EH (cell line): ENCODE measurements at places on chromosomes 11 and 22.

- no peak for DNase-seq
These were observed at the start of gene SERPING1 for GRCh38 chr11:57597461-57597915. SERPING1 (plus strand) TSS chr11:57597685; CDS start chr11:57598271, 586 bp downstream.

GRCh38 chr11:74755395-74755995 lies 6.8 kb downstream of the RNF169 start:
- DNase-seq: no peak

- DNase-seq: no peak
These were observed 25.3 kb downstream of the PRCP start for GRCh38 chr11:82874646-82875523.

GRCh38 chr11:23555085-23555484 lies 694.8 kb upstream of the CCDC179 start:
- DNase-seq: peak; percentile 82

DNA sequence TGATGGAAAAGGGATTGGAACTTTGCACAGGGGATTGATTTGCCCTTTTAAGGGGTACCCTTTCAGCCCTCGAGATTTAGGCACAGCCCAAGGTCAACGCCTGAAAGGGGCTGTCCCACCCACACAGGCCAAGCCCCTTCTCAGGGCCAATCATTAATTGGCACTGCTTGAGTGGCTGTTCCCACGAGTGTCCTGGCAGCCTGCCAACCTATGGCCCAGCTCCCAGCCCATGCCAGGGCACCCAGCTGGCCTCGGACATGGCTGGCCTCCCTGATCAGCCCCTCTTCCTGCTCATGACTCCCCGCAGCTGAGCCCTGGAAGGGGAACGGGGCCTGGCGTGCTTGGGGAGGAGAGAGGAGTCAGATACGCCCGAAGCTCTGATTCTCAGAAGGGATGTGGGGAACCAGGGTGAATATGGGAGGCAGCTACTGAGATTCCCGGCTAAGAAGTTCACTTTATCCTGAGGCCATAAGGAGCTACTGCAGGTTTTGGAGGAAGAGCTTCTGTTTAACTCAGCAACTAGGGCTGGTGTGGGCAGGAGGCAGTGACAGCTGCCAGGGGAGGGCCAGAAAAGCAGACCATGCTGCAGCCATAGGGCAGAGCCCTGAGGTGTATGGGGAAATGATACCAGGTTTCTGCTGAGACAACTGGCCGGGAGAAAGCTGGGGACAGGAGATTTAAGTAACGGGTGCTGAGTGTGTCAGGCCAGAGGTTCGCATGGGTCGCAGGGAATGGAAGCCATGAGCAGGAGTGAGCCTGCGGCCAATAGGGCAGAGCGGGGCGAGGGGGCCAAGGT lies 30.0 kb downstream of the WNT7B start:
- DNase-seq: no peak

DNA sequence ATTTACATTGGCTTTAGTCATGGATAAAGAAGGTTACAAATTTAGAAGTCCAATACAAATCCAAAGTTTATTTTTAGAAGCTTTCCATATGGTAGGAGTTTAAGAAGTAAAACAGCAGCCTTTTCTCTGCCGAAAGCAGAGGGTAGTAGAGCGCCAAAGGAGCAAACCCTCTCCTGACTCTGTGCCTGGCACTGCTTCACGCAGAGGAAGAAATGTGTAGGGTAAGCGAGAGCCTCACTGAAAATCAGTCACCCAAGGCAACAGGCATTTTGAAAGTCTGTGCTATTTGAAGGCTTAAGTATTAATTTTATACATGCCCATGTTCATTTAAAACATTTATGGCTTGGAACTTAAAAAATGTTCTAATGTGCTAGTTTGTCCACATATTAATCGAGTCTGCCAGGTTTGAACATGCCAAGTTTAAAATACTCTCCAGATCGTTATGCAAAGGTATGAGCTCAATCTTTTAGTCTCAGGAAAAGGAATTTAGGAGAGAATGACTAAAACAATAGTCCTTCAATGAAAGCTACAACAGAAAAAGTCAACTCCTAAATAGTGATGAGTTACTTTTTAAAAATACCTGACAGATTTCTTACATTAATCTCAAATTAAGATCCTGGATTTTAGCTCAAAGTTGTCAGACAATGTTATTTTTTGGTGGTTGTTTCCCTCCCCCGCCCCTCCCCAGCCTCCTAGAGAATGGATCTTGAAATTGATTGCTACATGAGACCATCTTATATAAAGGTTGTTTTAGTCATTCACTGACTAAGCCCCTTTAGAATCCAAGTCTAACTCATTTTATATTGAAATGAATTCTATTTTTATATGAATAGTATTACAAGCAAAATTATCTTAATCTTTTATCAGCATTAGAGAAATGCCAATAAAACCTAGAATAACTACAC lies 38.7 kb downstream of the MRTFA start:
- DNase-seq: peak; percentile 70

GRCh38 chr22:32850591-32851517 lies 49.3 kb downstream of the TIMP3 start:
- no peak for DNase-seq

DNA sequence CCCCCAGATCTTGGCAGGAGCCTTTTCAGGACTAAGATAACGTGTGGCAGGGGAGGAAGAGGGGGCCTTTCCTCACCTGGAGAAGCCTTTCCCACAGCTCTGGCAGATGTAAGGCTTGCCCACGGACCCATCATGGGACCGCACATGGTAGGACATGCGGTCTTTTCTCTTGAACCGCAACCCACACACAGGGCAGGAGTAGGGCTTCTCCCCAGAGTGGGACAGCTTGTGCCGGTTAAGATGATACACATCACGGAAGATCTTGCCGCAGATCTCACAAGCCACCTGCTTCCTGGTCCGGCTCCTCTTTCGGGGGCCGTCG lies 1.9 kb downstream of the PATZ1 start:
- DNase-seq: no peak

GRCh38 chr11:43577566-43578264 lies 102.8 kb upstream of the HSD17B12 start:
- DNase-seq: no peak

DNA sequence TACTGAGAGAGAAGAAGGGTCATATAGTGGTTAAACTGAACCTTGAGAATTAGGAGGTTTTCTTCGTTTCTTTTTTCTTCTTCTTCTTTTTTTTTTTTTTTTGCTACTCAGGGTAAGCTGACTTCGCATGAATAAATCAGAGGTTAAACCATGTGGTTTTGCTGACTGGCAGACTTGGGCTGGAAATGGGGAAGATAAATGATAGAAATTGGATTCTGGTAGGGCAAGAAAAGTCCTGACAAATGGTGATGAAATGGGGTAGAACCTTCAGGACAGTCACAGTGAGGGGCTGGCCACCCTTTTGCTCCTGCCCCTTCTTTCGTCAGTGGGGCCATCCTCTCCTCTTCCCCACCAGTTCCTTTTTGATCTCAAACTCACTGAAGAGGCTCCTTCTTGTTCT lies 1.6 kb upstream of the SWAP70 start:
- DNase-seq: no peak

DNA sequence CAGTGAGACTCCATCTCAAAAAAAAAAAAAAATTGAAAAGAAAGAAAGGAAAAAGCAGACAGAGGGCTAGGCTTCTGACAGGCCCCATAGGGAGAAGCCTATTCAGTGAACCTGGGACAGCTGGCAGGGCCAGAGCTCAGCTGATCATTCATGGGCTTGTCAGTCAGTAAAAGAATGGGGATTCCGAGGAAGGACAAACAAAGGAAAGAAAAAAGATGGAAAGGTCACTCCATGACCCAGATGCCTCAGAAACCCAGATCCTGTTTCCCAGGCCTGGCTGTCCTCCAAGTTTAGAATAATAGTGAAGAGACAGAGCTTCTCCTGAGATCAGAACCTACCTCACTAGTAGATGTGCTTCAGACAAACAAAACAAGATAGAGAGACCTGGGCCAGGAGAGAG lies 34.3 kb upstream of the ASPHD2 start:
- DNase-seq: no peak

DNA sequence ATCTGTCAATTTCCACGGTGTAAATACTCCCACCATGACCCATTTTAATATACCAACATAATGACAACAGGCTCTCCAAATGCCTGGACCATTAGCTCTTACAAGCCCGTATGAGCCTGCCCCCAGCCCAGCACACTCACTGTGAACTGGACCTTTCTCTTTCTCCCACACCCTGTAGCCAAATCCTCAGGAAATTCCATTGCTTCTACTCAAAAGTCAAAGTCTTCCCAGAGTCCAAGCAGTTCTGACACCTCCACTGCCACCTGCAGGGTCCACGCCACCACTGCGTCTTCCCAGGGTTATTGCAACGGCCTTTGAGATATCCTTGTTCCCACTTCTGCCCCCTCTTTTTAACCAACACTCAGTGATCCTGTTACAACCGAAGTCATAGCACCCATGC lies 110.1 kb upstream of the ASPHD2 start:
- peak; percentile 87 for DNase-seq

DNA sequence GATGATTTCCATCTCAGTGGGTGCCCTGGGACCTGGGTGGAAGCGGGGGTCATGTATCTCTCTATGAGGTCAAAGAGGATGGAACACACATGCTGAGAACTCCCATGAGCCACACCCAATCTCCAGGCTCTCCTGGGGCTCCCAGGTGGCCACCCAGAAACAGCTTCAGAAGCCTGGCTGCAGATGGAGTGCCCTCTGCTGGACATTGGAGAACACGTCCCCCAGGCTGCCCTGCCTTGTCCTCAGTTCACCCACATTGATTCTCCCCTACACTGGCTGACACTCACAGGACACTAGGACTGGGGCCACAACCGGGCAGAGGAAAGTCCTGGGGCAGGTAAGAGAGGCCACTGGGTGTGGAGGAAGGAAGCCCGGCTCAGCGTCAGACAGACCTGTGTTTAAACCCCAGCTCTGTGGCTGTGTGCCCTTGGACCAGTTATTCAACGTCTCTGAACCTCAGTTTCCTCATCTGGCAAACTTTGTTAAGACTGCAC lies 4.5 kb upstream of the NOL12 start:
- peak; percentile 84 for DNase-seq

DNA sequence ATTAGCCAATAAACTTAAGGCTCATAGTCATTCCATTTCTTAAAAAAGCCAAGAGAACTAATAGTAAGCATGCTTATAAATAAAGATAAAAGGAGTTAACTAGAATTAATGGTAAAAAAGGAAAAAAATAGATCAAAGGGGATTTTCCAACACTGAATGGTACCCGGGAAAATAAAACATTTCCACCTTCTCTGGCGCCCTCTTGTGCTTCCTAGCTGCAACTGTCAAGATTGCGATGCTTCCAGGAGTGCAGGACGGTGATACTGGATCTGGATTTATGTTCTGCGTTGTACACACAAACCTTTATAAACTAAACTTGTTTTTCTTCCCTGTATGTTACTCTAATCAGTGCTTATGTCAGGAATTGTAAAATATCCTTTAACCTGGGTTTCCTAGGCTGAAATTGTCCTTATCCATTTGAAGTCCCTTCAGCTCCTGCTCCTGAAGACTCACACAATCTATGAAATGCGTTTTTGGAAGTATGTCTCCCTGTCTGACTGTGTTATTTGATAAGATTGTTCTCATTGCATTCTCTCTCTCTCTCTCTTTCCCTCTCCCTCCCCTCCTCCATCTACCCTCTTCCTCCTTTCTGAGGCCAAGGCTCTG lies 9.6 kb upstream of the HTATIP2 start:
- DNase-seq: peak; percentile 52

- DNase-seq: no peak
These were observed 37.6 kb downstream of the CTTN start for GRCh38 chr11:70435765-70436500.

- no peak for DNase-seq
These were observed 19.0 kb downstream of the USP35 start for GRCh38 chr11:78207532-78208256.

GRCh38 chr11:6655790-6656583 lies at the start of gene DCHS1:
DCHS1 (minus strand) TSS chr11:6655809; CDS start chr11:6641613, 14,196 bp downstream.
- peak; percentile 34 for DNase-seq

DNA sequence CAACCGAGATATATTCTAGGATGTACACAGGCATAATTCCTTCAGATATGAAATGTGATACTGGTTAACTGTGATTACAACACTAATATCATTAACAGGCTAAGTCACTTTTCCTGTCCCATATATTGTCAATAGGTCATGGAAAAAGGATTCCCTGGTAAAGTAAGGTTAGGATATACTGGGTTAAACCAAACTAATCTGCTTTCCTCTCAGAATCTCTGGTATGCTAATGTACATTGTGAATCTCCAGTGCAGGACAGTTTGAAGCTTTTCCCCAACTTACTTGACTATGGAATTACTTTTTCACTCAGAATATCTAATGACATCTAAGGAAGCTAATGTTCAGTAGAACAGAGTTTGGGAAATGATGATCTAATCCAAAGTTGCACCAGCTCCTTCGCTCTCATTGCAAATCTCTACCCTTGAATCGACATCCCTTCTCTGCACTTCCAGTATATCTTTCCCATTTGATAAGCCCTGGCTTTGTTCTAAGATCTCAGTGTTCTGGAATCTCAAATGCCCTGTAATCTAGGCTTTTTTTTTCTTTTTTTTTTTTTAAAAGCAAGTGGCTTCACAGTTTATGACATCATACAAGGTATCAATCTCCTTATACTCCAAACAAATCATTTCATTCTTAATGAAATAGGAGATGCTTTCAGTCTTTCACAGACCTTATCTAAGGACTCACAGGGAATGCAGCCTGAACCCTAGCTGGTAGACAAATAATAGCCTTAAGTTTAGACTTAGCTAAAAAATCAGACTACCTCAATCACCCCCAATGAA lies 43.8 kb downstream of the COPB1 start:
- no peak for DNase-seq

DNA sequence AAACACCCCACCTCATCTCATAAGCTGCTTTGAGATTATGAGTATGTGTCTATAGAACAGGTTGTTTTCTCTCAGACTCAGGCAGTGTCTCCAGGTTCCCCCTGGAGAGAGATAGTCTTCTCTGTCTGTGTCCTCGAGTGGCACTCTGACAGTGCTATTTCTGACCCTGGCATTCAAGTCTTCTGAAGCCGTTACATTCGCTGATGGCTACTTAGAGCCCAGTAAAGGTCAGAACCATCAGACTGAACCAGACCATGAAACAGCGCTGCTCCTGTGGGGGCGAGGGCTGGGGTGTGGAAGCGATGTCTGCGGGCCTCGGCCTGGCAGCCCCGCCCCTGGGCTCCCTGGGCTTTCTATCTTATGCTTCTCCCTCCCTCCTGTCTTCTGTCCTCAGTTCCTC lies 23.5 kb downstream of the SHISA8 start:
- no peak for DNase-seq

- peak; percentile 98 for DNase-seq
These were observed 7.6 kb downstream of the SLC39A13 start for GRCh38 chr11:47415949-47416472.

- DNase-seq: no peak
These were observed 551.1 kb downstream of the MN1 start for GRCh38 chr22:27250418-27250817.
